ENCODE measurements at places on chromosomes 12 and 14.

- no peak for DNase-seq
Measured at GRCh38 chr12:24127919-24128721, 178.7 kb upstream of the SOX5 start.

- DNase-seq = no peak
Measured at GRCh38 chr12:130074661-130075406, 87.4 kb upstream of the FZD10 start.

DNA sequence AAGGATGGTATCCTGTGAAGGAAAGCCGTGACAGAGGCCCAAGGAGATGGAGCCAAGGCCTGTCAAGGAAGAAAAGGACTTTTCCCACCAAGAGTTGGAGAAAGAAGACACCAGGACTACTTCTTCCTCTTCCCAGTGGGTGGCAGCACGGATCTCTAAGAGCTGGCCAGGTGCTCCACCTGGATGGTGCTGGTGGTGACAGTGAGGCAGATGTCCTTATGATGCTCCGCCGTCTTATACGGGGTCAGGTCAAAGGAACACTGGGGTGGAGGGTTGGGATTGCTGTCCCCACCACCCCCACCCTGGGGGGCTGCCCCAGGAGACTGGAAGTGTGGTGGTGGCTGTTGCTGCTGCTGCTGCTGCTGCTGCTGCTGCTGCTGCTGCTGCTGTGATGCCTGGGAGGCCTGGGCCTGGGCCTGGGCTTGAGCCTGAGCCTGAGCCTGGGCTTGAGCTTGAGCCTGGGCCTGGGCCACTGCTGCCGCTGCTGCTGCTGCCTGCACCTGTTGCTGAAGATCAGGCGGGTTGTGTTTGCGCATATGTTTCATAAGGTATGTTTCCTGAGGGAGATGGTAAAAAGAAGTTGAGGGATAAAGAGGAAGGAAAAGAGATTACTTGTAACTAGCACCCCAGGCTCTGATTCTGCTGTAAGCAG is 4.8 kb upstream of the ING4 start:
- no peak for DNase-seq

GRCh38 chr12:80938397-80938796 is 663 bp upstream of the LIN7A start:
- no peak for DNase-seq

DNA sequence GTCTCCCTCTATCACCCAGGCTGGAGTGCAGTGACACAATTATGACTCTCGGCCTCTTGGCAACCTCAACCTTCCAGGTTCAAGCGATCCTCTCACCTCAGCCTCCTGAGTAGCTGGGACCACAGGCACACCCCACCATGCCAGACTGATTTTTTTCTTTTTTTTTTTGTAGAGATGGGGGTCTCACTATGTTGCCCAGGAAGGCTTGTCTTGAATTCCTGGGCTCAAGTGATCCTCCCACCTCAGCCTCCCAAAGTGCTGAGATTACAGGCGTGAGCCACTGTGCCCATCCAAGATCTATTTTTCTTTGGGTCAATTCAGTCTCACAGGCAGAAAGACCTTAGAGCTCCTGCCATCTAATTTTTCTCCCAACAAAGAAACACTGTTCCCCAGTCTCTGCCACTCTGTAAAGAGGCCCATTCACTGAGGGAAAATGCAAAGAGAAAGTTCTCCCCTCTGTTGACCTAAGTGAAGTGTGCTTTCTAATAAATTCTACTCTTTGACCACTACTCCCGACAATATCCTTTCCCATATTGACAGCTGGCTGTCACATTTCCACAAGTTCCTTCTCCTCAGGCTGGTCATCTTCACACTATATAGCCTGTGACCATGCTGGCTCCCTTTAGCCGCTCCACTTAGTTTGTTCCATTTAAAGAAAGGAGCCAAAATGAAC is 23.3 kb downstream of the TMED8 start:
- DNase-seq = no peak

- no peak for DNase-seq
Measured at GRCh38 chr14:81031488-81031887, 76.1 kb downstream of the TSHR start.

- DNase-seq = no peak
Measured at GRCh38 chr12:4610481-4610880, 38.4 kb downstream of the AKAP3 start.

DNA sequence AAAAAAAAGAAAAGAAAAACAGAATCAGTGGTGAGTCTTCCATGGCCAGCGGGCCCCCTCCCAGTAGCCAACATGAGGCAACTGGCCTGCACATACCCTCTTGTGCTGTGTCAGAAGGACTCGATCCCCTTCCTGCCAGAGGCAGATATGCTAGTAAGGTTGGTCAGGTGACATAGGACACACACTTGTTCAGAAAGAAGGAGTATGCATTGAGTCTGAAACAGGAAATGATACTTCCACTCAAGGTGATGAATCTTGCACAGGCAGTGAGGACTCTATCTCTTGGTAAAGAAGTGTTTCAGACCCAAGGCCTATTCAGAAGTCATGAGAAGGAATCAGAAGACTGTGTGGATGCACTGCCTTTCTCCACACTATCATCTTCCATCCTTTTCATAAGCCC is 269.7 kb upstream of the FAR2 start:
- DNase-seq = no peak
